Osteocyte (in vitro differentiated cells): ENCODE measurements at places on chromosomes 4 and X. TPM values are rescaled to one million over a fixed set of nuclear protein-coding genes. Genes with fewer than 3 reads are reported as not detected.

Gene TENM3
- total RNA-seq = 78.3 and 85.2 TPM in 2 replicates

Gene CCSER1
- total RNA-seq = 0.13 TPM in 1 of 2 replicates, not detected in the other

Gene CDX4
- not detected in 2 replicates for total RNA-seq

Gene ANXA10
- total RNA-seq = not detected in 2 replicates

Gene ZNF185
- total RNA-seq = 8.0 TPM in 2 replicates

Gene PITX2
- total RNA-seq = not detected in 2 replicates

DNA sequence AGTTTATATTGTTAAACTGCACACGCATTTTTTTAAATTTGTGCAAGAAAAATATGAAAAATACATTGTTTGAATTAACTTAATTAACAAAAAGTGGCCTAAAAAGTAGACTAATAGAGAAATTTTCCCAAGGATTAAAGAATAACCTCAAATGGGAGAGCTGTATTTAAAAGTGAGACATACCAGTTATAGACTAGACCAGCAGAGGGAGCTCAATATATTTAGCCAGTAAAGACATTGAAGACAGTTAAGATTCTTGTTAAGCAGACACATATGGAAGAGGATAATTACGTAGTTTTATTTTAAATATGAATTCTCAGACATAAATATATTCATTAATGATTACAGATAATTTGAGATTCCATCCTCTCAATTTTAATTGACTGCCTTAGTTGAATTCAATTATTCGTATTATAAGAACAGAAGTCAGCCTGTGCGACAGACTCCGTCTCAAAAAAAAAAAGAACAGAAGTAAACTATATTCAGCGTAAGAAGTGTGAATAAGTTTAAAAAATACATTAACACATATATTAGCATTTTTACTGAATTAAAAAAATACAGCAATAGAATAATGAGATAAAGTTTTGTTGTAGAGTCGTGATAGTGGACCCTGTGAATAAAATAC lies 64.8 kb downstream of the GLRA3 start:
- H3K36me3 ChIP-seq = peaks cover 1% of the 10 kb centered on the region
- no peak overlapping the region for H3K4me3 ChIP-seq
- peaks cover 2% of the 10 kb centered on the region for H3K4me1 ChIP-seq
- no peak overlapping the region for H3K27ac ChIP-seq

- peak overlapping the region; percentile 83 for H3K27ac ChIP-seq
- H3K27me3 ChIP-seq = no peaks in the 10 kb centered on the region
- peaks cover 44% of the 10 kb centered on the region for H3K4me1 ChIP-seq
- no peaks in the 10 kb centered on the region for H3K36me3 ChIP-seq
- DNase-seq = no peak
These were observed 391.0 kb downstream of the SPRY1 start for GRCh38 chr4:123787512-123788080.

GRCh38 chr4:113534711-113535110 lies 226.8 kb downstream of the CAMK2D start:
- DNase-seq = no peak
- no peak overlapping the region for H3K27ac ChIP-seq
- peaks cover 24% of the 10 kb centered on the region for H3K36me3 ChIP-seq
- H3K4me3 ChIP-seq = no peak overlapping the region

GRCh38 chr4:80447493-80447892 lies 112.0 kb downstream of the CFAP299 start:
- H3K4me1 ChIP-seq = no peaks in the 10 kb centered on the region
- peaks cover 3% of the 10 kb centered on the region for H3K27me3 ChIP-seq
- no peak overlapping the region for H3K27ac ChIP-seq
- no peak for DNase-seq

DNA sequence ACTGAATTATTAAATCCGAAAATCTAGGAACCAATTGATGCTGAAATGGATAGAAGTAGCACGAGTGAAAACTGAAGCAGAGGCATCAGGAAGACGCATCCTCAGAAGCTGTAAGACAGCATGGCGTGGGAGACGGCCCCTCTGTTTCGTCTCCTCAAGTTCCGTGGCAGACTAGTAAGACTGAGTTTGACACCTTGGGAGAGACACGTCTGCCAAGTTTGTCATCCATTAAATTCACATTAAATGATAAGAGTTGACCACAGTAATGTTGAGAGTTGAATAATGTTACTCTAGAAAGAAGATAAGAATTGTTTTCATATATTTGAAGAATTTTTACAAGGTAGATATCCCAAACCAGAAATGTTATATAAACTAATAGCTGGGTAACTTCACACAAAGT lies 736.1 kb upstream of the FRG1 start:
- H3K36me3 ChIP-seq = no peaks in the 10 kb centered on the region
- no peak for DNase-seq
- peaks cover 16% of the 10 kb centered on the region for H3K4me1 ChIP-seq
- H3K27ac ChIP-seq = no peak overlapping the region
- peaks cover 16% of the 10 kb centered on the region for H3K27me3 ChIP-seq

GRCh38 chrX:2383735-2384134 lies 117.0 kb downstream of the DHRSX start:
- peaks cover 2% of the 10 kb centered on the region for H3K36me3 ChIP-seq
- no peak overlapping the region for H3K27ac ChIP-seq
- H3K27me3 ChIP-seq = no peaks in the 10 kb centered on the region
- no peak overlapping the region for H3K4me3 ChIP-seq

GRCh38 chr4:72076562-72076961 lies 44.8 kb downstream of the NPFFR2 start:
- H3K27me3 ChIP-seq = peaks cover 13% of the 10 kb centered on the region
- no peak for DNase-seq
- no peaks in the 10 kb centered on the region for H3K36me3 ChIP-seq
- H3K4me3 ChIP-seq = no peak overlapping the region

GRCh38 chr4:165388756-165389155 lies 9.9 kb downstream of the CPE start:
- H3K27me3 ChIP-seq = no peaks in the 10 kb centered on the region
- H3K4me3 ChIP-seq = no peak overlapping the region
- no peak for DNase-seq
- peaks cover 45% of the 10 kb centered on the region for H3K4me1 ChIP-seq
- H3K27ac ChIP-seq = no peak overlapping the region

- peaks cover 34% of the 10 kb centered on the region for H3K36me3 ChIP-seq
- DNase-seq = no peak
- H3K4me1 ChIP-seq = no peaks in the 10 kb centered on the region
- no peak overlapping the region for H3K27ac ChIP-seq
- H3K27me3 ChIP-seq = no peaks in the 10 kb centered on the region
These were observed 82.6 kb downstream of the BLTP1 start for GRCh38 chr4:122234686-122235085.

DNA sequence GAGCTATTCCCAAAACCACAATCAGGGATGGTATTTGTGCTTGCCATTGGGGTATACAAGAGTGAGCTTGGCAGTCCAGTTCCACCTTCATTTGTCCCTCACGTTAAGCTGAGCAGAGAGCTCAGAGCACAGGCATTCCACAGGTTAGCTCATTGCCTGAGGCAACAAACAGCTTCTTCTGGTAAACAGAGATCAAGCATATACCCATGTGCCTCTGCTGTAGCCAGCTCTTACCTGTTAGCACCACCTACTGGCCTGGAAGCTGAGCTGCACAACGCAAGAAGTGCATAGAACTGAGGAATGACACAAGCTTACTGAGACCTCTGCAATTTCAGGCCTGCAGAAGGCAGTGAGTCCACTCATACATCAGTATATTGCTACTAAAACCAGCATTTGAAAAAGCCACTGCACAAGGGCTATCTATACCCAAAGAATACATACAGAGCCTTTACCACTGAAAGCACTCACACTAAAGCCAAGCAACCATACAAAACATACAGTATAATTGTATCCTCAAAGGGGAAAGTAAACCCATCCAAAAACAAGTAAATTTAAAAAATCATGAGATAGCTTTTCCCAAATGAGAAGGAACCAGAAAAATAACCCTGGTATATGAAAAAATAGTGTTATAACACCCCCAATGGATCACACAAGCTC lies 258.3 kb upstream of the GABRA2 start:
- DNase-seq = no peak
- H3K27ac ChIP-seq = no peak overlapping the region
- H3K4me1 ChIP-seq = no peaks in the 10 kb centered on the region
- no peak overlapping the region for H3K4me3 ChIP-seq
- no peaks in the 10 kb centered on the region for H3K27me3 ChIP-seq

DNA sequence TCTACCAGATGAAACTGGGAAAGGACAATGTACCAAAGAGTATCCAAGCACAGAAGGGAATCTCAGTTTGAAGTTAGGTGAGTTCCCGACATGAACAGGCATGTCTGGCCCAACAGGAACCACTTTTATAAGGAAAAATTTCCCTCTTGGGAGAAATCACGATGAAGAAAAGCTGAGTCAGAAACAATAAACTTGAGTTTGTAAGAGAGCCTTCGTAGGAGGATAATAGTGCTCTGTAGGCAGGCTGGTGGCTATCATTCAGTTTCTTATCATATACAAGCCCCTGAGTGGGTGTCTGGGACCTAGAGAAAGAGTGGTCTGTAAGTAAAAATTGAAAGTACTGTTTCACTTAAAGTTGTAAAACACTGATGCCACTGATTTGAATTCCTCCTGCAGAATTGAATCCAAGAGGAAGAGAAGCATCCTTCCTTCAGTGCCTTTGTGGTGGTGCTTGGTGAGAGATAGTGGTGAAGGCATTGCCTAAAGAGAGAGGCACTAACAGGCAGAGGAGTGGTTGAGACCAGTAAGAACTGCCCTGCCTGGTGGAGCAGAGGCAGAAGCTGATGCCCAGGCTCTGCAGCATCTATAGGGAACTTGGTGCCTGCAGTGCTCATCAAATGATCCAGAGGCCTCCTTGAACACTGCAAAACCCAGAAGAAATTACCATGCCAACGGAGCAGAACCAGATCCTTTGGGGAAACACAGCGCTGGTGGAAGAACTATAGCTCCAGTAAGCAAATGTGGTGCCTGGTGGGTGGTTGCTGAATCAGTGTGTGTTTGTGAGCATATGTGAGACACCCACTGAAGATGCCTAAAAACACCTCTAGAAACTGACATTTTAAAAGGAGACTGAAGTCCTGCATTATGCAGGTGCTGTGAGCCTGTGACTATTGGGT lies 31.7 kb upstream of the METAP1 start:
- no peaks in the 10 kb centered on the region for H3K4me1 ChIP-seq
- no peak overlapping the region for H3K4me3 ChIP-seq
- peaks cover 2% of the 10 kb centered on the region for H3K27me3 ChIP-seq
- H3K36me3 ChIP-seq = no peaks in the 10 kb centered on the region
- no peak for DNase-seq

- H3K4me3 ChIP-seq = no peak overlapping the region
- no peaks in the 10 kb centered on the region for H3K4me1 ChIP-seq
- H3K36me3 ChIP-seq = no peaks in the 10 kb centered on the region
These were observed 113.6 kb upstream of the EMCN start for GRCh38 chr4:100631281-100631968.
